ENCODE measurements at places on chromosomes 4 and X. TPM values are rescaled to one million over a fixed set of nuclear protein-coding genes. Genes with fewer than 3 reads are reported as not detected.

Gene CDK16
- 118 TPM for total RNA-seq

Gene NLGN4X
- 2.7 TPM for total RNA-seq

Gene MEPE
- total RNA-seq: not detected

Gene NEUROG2
- not detected for total RNA-seq

Gene SLC16A2
- 2.5 TPM for total RNA-seq

Gene KCND1
- 0.35 TPM for total RNA-seq

Gene EMCN
- 1.2 TPM for total RNA-seq

Gene NAP1L3
- 0.35 TPM for total RNA-seq

Gene SLC49A3
- total RNA-seq: 10.7 TPM

Gene SSX4
- not detected for total RNA-seq

Gene CT83
- not detected for total RNA-seq

Gene BTC
- total RNA-seq: 3.8 TPM
